Activated T-helper 1 cell treated with anti-CD3 and anti-CD28 coated beads, Interleukin-2, amount 50 U/mL, for 16 hours (primary cell): ENCODE measurements at places on chromosomes 11 and 22.

GRCh38 chr22:27581236-27581635 lies 220.3 kb downstream of the MN1 start:
- DNase-seq, result no peak

- DNase-seq, result no peak
Observed at GRCh38 chr11:55481416-55481815, 72.9 kb upstream of the OR4C15 start.

GRCh38 chr11:117502779-117503100 lies 175.1 kb downstream of the CEP164 start:
- no peak for DNase-seq

DNA sequence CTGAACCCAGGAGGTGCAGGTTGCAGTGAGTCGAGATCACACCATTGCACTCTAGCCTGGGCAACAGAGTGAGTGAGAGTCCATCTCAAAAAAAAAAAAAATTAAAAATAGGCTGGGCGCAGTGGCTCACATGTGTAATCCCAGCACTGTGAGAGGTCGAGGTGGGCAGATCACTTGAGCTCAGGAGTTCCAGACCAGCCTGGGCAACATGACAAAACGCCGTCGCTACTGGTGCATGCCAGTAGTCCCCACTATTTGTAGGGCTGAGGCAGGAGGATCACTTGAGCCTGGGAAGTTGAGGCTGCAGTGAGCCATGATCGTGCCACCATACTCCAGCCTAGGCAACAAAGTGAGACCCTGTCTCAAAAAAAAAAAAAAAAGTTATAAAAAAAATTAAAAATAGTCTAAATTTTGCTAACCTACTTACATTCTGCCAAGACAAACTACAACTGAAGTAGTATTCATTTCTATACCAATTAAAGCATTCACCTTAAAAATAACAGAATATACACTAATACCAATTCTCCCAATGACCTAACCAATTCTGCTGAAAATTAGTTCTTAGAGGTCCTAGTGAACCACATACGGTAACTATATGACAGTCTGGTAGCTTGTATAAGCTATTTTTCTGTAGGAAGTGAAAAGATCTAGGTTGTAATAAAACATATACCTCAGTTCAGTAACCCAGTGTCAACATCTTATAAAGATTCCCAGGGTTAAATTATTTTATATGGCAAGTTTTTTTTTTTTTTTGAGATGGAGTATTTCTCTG lies 7.1 kb downstream of the DDX6 start:
- DNase-seq, result no peak

DNA sequence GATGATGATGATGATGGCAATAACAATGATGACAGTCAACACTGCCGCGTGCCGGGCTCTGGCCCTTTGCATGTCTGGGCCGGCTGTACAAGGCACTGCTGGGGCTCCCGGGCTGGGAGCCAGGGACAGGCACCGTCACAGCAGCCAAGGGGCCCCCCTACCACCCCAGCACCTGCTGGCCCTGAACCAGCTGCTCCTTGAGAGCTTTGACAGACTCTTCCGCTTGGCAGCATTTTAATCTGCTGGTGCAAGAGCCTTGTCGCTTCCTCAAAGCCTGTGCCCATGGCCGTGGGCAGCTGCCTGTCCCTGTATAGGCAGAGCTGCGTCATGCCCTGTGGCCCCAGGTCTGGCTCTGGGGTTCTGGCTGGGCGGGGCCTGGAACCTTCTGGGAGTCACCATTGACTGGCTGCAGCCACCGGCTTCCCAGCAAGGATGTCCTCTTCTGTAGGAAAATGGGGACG lies 12.9 kb upstream of the MUC6 start:
- no peak for DNase-seq

DNA sequence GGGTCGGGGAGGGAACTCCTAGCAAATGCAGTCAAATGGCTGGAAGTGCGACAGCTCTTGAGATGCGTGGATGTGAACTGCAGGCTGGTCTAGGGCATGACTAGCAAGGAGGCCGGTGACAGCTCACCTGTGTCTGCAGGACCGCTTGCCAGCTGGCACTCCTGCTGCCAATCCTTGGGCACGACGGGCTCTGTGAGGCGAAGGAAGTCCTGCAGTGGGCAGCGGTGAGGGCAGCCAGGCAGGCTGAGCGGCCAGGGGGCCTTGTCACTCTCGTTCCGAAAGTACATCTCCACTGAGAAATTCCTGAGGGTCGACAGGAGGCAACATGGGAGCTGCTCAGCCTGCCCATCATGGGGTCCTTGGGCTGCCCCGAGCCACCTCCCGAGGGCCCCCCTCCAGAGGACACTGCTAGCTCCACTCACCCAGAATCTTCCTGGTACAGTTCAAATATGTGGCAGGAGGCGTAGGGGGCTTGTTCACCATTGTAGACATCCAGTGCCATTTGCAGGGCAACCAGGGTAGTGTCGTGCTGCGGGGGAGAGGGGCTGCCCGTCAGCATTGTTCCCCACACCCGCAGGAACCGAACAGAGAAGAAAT lies 5.9 kb downstream of the ACP2 start:
- DNase-seq, result no peak

DNA sequence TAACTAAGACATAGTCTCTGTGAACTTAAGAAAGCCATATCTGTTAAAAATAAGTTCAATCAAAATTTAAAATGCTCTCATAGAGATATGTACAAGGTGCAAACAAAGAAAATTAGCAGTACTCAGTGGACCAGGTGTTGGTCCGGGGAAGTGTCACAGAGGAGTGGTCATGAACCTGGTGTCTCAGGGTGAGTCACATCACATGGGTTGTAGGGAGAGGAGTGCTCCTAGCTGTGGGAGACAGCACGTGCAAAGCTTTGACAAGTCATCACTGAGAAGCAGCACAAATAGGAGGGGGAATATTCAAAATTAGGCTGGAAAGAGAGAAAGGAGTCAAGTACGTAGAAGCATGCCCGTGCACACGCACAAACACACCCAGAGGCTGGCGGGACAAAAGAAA lies 438.1 kb downstream of the NTM start:
- DNase-seq, result no peak

GRCh38 chr11:16604794-16605388 lies 133.6 kb upstream of the C11orf58 start:
- DNase-seq, result no peak

GRCh38 chr11:90803831-90804230 lies 581.0 kb upstream of the CHORDC1 start:
- DNase-seq, result no peak

DNA sequence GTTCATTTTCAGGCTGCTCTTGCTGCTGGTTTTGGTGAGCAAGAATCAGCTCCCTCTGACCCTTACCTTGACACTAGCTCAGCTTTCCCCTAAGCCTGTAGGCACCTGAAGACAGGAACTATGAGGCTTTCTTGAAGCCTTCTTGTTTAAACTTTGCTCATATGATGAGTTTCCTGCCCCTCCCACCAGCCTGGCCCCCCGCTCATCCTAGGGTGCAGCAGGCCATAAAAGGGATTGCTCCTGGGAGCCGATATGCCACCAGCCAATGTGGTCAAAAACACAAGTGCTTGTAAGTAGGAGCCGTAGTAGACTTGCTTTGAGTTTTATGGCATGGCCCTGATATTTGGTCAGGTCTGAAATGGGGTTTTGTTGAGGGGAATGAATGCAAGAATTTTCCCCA lies 164.7 kb downstream of the DSCAML1 start:
- DNase-seq, result no peak

GRCh38 chr22:44543781-44544477 lies 45.9 kb upstream of the RTL6 start:
- no peak for DNase-seq

DNA sequence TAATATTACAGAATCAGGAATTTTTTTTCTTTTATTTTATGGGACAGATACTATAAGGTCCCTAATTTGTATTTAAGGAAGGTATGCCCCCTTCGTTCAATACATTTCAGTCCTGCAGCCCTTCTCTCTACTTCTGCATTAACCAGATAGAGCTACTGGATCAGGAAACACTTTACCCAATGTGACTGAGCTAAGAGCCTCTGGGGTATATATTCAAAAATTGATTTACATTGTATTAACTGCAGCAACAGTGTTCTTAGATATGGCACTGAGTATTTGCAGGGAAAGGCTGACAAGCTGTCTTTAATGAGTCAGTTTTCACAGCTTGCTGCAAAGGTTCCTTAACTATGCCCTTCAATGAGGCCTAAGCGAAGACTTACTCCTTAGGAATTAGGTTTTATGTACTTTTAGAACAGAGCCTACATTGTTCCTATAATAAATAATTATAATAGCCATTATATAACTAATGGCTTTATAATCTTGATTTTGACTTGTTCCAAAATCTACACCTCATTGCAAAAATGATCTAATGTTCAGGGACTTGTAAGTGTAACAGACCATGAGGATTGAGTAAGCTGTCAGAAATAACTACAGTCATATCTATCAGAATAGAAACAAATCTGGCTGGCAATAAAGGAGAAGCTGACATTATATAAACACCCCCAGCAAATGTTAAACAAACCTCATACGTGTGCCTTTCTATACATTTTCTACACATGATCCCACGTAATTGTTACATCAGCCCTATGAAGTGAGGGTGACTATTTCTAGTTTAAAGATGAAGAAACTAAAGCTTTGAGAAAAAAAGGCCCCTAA lies 55.0 kb downstream of the DDI1 start:
- DNase-seq, result no peak
